Esophagus mucosa (tissue), 1 donor: ENCODE measurements at places on chromosomes 1 and 21.

- no peak for ATAC-seq
These were observed 194.0 kb upstream of the SGIP1 start for GRCh38 chr1:66339944-66340343.

GRCh38 chr21:45014747-45015468, 59.5 kb upstream of the ADARB1 start:
- no peak for ATAC-seq

DNA sequence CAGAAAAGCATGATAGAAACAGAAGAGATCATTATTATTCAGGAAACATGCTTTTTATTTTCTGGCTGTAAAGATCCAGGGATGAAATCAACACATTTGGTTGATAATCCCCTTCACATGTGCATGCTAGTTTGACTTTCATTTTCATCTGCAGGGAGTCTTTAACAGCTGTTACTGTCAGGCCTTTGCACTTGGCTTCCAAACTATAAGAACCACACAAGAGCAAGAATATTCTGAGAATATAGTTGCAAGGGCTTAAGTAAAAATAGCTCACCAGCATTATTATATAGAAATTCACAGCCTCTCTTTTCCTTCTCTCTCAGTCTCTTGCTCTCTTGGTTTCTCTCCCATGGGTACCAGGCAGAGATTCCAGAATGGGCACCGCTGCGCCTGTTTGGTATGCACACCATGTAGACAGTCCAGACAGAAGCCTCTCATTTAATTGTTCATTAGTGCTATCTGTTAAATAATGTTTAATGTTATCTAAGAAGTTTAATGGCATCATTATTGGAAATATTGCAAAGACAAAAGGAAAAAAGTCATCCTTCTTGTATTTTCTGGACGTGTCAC, 622.3 kb upstream of the PLXNA2 start:
- no peak for ATAC-seq

GRCh38 chr1:118335331-118335732, 150.3 kb upstream of the SPAG17 start:
- no peak for ATAC-seq

- ATAC-seq, result peak; percentile 41
These were observed 10.7 kb downstream of the MACF1 start for GRCh38 chr1:39214998-39215873.

DNA sequence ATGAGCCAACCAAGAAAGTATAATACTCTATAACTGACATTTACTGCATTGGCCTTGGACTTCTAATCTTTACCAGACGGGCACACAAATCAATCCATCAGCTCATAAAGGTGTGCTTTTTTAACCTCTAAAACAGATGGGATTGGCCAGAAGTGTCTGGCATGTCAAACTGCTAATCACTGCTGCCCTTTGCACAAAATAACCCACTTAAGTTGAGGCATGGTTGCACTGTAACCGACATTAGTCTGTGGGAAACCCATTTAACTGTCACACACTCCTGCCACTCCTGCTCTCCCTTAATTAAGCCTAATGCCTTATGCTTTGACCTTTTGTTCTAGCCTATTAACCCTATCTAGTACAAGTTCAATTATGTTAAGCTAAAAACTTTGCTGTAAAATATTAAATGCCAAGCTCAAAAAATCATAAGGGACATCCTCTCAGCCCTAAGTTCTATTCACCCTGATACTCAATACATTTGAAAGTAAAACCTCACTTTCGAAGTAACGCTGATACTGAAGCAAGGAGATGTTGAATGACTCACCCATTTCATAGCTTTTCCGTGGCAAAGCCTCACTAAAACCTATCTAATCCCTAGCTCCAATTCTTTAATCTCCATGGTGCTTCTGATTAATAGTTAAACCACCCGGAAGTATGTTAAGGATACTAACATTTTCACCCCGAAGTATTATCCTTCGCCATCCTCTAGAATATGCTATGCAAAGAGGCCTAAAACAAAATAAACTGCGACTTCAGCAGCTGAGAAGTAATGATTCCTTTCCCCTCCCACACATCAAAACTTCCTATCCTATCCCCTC, 12.9 kb downstream of the NRIP1 start:
- ATAC-seq, result peak; percentile 90

GRCh38 chr1:82921759-82922158, 1077.2 kb downstream of the TTLL7 start:
- no peak for ATAC-seq

- no peak for ATAC-seq
These were observed 130.9 kb downstream of the FGGY start for GRCh38 chr1:59427784-59428183.

GRCh38 chr1:118841521-118841920, 146.6 kb downstream of the TBX15 start:
- no peak for ATAC-seq

GRCh38 chr1:177922209-177922608, 47.6 kb downstream of the SEC16B start:
- no peak for ATAC-seq

DNA sequence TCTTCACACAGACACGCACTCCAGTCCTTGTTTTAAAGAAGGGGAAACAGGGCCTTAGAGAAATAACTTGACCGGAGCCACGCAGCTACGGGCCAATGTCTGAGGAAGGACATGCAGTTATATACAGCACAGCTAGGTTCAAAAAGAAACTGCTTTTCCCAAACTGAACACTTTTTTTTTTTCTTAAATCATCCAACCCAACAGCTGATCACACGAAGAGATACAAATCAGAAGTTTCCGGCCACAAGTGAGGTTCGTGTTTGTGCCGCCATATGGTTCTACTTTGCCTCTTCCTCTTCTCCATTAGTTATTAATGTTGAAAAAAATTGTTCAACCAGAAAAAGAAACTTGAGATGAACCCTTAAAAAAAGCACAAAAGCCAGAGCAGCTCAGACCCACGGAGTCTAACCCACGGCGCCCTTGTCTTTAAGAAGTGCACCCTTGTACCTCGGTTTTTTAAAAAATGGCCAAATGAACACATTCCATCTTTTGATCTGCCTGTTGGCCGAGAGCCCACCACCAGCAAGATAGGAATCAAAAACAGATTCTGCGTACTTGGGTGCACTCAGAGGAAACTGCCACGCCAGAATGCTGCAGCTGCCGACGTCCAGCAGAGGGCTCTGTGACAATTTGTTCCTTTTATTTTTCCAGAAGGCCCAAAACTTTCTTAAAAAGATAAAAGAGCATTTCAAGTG, 78.9 kb downstream of the SLC66A1 start:
- no peak for ATAC-seq

DNA sequence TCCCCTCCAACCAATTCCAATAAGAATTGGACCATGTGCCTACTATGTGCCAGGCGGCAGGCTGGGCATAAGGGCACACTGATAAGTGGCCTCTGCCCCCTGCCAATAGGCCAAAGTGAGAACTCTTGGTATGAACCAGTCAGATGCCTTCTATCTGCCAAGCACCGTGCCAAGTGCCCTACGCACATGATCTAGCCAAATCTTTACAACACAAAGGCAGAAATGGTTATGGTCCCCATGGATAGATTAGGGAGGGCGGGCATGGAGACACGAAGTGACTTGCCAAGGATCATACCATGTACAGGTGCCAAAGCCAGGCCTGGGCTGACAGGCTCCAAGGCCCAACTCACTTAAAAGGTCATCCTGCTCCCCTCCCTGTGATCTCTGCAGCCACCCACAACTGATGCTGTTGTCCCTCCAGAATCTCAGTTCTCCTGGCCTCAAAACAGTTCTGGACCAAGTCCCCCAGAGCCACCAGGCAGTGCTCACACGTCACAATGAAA, 32.1 kb downstream of the CASZ1 start:
- ATAC-seq, result no peak

- ATAC-seq, result peak; percentile 51
These were observed 68.3 kb downstream of the SLC16A1 start for GRCh38 chr1:112887599-112888283.

DNA sequence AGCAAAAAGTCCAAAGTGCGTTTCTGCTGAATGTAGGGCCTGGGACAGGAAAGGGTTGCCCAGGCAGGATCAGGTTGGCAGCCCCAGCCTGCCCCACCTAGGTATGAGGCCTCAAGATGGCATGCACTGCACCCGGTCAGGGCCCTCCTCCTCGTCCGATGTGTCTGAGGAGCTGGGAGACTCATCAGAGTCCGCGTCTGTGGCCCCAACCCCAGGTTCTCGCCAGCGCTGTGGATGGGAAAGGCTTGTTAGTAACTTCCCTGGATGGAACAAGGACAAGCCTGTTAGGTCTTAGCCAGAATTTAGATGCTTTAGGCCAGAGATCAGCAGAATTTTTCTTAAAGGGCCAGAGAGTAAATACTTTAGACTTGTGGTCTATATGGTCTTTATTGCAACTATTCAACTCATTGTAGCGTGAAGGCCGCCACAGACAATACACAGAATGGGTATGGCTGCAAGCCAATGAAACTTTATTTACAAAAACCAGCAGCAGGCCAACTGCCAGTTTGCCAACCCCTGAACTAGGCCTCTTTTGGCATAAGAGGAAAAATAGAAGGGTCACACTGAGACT, 12.4 kb downstream of the PEA15 start:
- ATAC-seq, result peak; percentile 88

- ATAC-seq, result no peak
These were observed 39.5 kb downstream of the RNF115 start for GRCh38 chr1:145784409-145784808.

- no peak for ATAC-seq
These were observed 185.7 kb downstream of the HIVEP3 start for GRCh38 chr1:41733021-41733420.

DNA sequence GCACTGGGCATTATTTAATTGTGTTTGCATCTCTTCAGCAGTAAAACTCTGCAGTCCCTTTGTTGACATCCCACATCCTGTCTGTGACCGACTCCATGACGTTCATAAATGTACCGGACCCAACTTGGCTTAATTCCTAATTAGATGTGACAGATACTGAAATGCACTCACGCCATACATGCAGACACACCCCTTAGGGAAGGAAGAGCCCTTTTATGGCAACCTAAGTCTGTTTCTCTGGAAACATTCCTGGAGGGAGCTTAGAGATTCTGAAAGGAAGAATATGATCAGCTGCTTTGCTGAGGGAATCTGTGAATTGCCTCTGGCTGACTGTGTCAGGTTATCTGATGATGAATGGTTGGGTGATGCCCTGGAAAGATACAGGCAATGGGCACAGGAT, 33.4 kb downstream of the ADAMTS5 start:
- ATAC-seq, result no peak
